Activated naive CD4-positive, alpha-beta T cell treated with anti-CD3 and anti-CD28 coated beads, Interleukin-2, amount 50 U/mL, for 72 hours (primary cell): ENCODE measurements at places on chromosomes 16 and 17. TPM values are rescaled to one million over a fixed set of nuclear protein-coding genes. Genes with fewer than 3 reads are reported as not detected.

GRCh38 chr17:68403122-68403521 is 54.2 kb downstream of the WIPI1 start:
- no peak for DNase-seq

- DNase-seq: no peak
Measured at GRCh38 chr16:53281280-53281679, 153.0 kb upstream of the RBL2 start.

GRCh38 chr17:60602385-60602742 is 2.4 kb downstream of the PPM1D start:
- no peak for DNase-seq

DNA sequence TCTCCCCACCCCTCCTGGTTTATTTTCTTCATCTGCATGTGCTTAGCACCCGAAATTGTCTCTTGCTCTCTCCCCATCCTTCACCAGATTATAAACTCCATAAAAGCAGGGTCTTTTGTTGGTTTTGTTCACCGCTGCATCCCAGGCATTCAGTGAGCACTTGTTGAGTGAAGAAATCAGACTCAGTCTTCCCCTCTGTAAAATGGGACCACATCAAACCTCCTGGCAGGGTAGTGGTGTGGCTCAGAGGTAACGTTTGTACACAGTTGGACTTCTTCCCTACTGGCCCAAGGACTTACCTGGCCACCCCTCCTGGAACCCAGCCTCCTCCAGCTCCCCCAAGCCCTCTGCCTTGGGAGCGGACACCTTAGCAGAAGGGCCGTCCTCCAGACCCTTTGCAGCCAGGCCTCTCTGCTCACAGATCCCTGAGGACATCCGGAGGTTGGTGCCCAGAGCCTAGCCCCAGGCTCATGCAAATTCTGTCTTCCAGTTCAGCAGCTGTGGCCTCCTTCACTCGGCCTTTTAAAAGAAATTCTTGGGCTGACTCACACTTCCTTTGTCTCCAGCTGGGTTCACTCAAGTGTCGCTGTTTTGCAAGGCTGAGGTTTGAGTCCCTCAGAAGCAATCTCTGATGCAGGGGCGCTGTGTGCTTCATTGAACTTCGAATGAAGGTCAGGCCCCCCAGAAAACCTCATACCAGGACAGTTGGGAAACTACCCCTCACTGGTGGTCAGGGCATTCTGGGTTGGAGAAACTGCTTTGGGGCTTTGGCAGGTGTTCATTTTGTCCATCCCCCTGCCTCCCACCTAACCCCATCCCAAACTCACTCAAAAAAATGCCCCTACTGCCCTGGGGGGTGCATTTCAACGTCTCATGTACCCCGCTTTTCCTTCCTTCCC is 16.8 kb upstream of the RMI2 start:
- no peak for DNase-seq

GRCh38 chr17:61382796-61383688 is 16.6 kb upstream of the TBX2 start:
- DNase-seq: no peak

DNA sequence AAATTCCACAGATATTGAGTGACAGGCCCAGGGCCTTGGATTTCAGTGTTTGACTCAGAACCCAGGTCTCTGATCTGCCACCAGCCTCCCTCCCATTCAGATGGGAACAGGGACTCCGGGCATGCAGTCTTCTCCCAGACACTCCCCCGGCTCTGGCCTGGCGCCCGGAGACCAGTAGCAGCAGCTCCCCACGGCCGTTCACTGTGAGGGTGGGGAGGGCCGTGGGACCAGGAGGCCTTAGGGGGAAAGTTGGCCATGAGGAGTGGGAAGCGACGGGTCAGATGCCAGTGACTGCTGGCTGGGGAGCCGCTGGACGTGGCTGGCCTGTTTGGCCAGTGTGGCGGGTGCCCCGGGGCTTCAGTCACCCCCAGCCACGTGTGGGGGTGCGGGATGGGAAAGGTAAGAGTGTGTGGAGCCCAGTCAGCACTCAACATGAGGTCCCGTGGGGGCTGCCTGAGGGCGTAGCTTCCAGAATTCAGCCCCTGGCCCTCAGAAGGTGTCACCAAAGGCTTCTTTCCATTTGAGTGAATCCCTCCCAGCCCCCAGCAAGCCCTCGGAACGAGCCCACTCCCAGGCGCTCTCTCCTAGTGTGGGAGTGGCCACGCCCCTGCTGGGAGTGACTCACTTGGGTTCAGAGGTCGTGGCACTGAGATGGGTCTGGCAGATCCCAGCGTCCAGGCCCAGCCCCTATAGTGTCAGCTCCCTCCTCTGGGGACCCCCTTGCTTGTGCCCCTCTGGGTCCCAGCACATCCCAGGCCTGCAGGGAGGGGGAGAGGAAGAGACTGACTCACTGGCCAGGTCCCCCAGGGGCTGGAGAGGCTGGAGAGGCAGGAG is 309.4 kb downstream of the SEC14L1 start:
- DNase-seq: no peak

- DNase-seq: no peak
Measured at GRCh38 chr17:39173080-39173479, 7.1 kb upstream of the ARL5C start.

DNA sequence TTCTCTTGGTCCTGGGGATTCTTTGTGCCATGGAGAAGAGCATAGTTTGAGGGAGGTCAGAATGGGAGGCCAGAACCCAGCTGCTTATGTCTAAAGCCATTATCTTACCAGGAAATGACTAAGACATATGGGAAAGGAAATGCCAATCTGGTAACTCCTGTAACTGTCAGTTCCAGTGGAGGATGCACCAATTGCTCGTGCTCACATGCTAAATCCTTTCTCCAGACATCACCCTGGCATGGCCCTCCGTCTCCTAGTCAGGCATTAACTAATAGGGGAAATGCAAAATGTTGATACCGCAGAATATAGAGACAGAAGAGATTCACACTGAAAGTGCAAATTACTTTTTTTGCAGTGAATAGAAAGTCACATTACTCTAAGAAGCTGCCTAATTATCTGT is 255.6 kb upstream of the HSBP1 start:
- DNase-seq: no peak

- peak; percentile 19 for DNase-seq
Measured at GRCh38 chr16:4263504-4264436, 9.1 kb downstream of the TFAP4 start.

GRCh38 chr16:59611556-59611955 is 877.4 kb upstream of the GOT2 start:
- DNase-seq: no peak

DNA sequence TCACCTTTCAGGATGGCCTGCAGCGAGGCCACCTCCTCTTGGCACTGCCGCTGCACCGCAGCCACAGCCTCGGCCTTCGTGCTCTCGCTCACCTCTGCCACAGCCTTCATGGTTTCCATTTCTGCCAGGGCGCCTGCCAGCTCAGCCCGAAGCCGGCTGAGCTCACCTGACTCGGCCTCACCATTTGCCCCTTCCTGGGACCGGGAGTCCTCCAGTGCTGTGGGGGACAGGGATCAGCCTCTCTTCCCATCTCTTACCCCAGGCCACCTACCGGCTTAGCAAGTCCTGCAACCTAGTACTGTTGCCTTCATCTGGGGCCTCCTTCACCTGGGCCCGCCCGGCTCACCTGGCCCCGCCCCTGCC is 658 bp downstream of the RABEP2 start:
- no peak for DNase-seq

DNA sequence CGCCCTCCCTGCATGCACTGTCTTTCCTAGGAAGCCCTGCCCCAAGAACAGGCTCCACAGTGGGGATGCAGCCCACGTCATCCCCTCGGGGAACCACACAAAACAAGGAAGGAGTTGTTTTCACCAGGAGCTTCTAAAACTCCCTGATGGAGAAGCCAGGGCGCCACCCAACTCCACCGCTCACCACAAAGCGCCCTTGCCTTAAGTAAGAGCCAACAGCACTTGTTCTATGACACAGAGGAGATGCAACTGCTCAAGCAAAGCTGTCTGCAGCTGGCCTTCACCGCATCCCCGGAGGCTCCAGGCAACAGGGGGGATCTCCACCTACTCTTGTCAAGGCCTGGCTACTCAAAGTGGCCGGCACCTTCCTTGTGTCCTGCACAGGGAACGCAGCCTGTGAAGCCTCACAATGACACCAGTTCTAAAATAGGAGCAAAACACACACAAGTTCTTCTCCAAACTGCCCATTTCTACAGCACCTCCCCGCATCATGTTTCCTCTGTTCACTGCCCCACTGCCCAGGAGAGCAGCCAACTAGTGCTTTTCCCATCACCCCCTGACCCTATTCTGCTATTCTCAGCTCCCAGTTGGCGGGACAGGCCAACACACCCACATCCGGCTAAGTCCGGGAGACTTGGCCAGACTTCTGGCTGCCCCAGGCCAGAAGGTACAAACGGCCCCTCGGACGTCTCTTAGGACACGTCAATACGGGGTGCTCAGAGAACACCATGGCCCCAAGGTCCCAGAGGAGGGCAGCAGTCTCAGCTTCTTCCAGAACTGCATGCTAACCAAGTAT is 24.2 kb downstream of the MPG start:
- no peak for DNase-seq

DNA sequence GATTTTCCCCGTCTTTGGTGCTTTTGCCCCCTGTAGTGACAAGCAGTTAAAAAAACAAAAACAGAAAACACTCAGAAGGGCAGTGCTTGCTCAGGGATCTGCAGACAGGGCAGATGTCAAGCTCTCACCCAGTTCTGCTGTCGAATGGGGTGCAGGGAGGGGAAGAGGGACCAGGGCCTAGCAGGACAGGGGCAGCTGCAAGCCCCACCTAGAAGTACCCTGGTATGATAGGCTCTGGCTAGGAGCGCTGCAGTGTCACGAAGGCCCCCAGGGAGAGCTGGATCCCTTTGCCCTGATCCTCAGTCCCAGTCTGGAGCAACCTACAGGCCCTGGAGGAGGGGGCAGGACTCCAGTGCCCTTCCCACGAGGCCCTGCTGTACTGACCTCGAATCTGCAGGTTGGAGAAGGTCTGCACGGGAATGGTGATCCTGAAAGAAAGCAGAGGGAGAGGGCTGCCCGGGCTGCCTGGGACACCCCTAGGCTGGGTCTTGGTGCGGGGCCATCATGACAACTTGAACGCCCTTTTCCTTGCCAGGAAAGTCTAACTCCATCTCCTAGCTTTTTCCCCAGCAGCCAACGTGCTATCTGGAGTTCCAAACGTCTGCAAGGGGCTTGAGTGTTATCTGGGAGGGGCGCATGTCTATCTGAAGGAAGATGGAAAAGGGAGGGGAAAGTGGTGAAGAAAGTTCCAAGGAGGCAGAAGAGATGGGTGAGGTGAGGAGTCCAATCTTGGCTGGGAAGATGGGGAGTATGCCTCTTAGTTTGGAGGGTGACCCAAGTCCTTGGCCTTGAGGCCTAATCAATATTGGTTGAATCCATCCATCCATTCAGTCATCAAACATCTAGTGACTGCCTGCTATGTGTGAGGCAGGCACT is 4.8 kb downstream of the GFAP start:
- no peak for DNase-seq

DNA sequence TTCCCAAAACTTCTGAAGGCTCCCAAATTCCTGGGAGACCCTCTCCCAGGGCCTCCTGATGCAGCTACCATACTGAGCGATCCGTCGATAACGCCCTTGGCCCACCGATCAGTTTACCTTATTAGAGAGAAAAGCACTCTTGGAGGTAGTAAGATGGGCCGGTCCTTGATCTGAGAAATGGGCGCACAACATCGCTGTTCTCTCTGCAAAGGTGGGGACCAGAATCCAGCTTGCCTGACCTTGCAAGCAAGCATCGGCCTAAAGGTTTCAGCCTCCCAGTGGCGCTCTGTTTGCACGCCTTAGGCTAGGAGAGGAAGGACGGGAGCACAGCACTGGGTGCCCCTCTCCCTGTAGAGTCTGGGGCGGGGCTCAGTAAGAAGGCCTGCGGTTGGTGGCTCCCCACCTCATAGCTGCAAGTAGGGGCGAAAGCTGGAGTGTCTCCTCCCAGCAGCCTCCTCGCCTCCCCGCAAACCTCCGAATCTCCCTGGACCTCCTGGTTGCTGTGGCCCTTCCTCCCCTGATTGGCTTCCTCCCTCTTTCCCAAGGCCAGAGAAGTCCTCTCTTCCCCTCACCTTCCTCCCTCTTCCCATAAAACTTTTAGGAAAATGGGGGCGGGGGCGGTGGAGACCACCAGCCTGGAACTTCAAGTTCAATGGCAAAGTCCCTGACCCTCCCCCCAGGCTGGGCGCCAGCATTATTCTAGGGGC is at the start of gene PRAC1:
PRAC1 (minus strand) TSS at position 318 of the 707 bp plus-strand sequence; CDS start at position 192, 126 bp downstream.
- DNase-seq: no peak

GRCh38 chr16:81530296-81530721 is 85.7 kb downstream of the CMIP start:
- DNase-seq: no peak

GRCh38 chr16:12545792-12546342 is 257.8 kb downstream of the CPPED1 start:
- DNase-seq: no peak

DNA sequence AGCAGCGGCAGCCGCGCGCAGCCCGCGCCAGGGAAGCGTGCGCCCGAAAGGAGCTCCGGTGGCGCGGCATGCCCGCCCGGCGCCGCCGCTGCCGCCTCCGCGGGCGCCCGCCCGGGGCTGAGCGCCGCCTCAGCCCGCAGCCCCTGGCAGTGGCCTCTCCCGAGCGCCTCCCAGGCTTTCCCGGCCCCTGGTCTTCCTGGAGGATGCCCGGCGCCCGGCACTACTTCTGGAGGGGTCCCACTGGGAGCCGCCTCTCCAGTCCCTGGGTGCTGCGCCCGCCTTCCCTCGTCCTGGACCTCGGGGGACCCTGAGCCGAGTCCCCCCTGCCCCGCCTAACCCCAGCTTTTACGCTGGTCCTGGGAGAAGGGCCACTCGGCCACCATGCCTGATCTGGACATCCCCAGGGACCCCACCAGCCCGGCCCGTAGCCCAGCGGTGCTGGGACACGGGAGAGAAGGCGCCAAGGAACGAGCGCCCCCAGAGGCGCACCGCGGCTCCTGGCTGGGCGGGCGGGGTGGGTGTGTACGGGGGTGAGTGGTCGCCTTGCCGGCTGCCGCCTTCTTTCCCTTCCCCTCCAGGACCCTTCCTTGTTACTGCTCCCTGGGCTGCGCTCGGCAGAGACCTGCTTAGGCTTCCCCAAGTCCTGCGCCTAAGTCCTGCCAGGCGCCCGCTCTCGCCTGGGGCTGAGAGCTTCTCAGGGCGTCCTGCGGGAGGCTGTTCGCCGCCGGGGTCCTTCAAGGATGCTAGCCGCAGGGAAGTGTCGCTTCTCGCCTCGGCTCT is 704 bp downstream of the ASIC2 start:
- no peak for DNase-seq

DNA sequence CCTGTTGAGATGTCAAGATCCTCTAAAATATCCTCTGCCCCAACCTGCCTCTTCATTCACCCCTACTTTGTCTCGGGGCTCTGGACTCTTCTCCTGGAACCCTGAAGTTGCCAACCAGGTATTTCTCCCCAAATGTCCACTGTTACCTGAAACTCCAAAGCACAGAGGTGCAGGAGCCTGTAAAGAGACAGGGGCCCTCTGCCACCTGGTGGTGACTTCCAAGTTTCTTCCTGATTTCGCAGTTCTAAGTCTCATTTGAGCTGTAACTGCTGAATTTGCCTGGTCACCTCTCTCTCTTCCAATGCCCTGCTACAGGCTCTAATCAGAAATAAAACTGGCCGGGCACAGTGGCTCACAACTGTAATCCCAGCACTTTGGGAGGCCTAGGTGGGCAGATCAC is 77.1 kb upstream of the RCVRN start:
- no peak for DNase-seq

GRCh38 chr17:77280304-77281121 is 139.7 kb downstream of the SEC14L1 start:
- no peak for DNase-seq

Gene CCL14
- not detected for total RNA-seq
